ENCODE measurements at places on chromosomes 1 and 21.

- peak; percentile 87 for DNase-seq
Observed at GRCh38 chr1:203202431-203203245, 16.1 kb upstream of the CHI3L1 start.

GRCh38 chr1:236287757-236288619, 6.2 kb upstream of the ERO1B start:
- DNase-seq: no peak

DNA sequence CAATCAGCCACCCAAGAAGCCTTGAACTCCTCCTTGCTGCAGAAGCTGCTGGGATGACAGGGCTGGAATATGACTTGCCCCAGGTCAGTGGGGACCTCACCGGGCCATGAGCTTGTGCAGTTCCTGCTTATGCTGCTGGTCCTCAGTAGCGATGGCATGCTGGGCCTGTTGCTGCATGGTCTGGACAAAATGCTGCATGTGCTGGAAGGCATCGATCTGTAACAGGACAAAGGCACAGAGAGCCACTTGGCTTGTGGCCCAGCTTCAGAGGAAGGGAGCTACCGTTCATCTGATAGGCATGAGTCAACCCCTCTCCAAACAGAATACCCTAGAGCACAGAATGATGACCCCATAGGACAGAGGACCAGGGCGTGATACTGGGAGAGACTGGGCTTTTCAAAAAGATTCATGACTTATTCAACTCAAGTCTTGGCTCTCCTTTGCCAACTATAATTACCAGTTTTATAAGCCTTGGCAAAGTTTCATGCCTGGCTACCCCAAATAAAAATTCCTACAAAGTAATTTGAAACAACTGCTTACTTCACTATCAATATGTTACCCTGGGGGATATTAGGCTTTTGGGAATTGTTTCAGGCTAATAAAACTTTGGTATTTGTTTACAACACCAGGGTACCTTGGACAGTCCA, 34.7 kb upstream of the EXOSC10 start:
- no peak for DNase-seq

DNA sequence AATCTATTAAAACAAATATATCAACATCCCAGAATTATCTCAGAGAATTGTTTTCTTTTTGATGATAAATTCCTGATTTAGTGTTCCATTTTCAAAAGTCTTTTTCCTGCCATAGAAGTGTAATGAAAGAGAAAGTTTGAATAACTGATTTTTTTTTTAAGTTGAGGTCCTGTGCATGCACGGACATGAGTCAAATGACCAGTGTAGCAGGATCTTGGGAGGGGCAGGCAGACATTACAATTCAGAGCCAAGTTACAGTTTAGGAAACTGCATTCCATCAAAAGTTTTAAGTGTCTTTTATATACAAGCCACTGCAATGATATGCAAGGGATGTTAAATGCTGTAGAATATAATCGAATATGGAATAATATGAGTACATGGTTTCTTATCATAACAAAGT, 227.5 kb downstream of the HMCN1 start:
- peak; percentile 36 for DNase-seq

DNA sequence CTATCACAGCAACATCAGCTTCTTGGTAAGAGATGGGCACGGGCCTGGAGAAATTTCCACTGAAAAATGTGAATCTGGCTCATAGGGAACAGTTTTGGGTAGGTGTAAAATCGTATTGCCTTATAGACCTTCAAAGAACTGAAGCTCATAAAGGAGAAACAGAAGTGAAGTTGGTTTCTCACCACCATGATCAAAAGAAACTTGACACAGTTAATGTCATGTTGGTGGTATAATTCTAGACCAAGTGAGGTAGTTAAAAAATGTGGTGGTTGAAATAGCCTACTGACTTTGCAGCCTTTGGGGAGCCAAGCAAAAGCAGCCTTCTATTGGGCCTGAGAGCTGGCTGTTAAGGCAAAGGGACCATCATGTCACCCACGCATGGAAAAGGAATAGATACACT, 8.9 kb downstream of the CD1D start:
- DNase-seq: no peak

GRCh38 chr1:108601708-108602410, 42.0 kb downstream of the EEIG2 start:
- no peak for DNase-seq

DNA sequence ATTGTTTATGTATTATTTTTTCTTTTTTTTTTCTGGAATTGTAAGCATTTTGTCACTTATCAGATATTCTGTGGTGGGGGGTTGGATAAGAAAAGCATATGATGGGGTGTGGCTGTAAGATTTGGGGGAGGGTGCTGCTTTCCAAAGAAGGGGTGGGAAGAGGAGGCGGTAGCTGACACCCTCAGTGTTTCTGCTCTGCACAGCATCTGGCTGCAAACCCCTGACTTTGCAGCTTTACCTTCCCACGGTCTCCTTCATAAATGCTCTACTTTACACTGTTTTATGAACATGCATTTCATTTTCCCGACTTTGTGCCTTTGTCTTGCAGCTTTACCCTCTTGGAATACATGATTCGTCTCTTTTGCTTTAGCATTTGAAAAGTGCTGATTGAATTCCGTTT, 7.6 kb downstream of the FMN2 start:
- no peak for DNase-seq

- no peak for DNase-seq
Observed at GRCh38 chr1:87648323-87649119, 319.8 kb downstream of the LMO4 start.

DNA sequence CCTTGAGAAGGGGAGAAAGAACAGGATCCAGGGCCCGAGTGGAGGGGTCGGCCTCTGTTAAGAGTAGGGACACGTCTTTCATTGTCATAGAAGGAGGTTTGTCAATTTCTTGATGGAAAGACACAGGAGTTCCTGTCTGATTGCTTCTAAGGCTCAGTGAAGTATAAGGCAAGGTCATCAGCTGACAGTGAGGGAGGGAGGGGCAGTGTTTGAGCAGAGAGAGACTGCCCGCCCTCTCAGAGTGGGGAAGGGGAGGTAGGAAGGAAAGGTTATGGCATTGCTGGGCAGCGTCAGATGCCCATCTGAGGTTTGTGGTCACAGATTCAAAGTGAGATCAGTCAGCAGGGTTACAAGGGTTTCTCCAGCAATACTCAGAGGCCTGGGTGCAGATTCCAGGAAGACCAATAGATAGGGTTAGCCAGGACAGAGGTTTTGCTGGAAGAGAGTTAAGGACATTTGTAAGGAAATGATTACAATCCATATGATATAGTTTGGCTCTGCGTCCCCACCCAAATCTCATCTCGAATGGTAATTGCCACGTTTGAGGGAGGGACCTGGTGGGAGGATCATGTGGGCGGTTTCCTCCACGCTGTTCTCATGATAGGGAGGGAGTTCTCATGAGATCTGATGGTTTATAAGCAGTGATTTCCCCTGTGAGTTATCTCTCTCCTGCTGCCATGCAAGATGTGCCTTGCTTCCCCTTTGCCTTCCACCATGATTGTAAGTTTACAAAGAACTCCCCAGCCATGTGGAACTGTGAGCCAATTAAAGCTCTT, 127.2 kb upstream of the GJB5 start:
- no peak for DNase-seq

- DNase-seq: no peak
Observed at GRCh38 chr1:63414691-63415365, 47.4 kb downstream of the ALG6 start.

- DNase-seq: peak; percentile 27
Observed at GRCh38 chr1:70142075-70142474, 63.3 kb downstream of the LRRC40 start.

GRCh38 chr1:12447849-12448312, 170.1 kb downstream of the DHRS3 start:
- DNase-seq: no peak

- no peak for DNase-seq
Observed at GRCh38 chr1:167258858-167259257, 38.2 kb downstream of the POU2F1 start.

DNA sequence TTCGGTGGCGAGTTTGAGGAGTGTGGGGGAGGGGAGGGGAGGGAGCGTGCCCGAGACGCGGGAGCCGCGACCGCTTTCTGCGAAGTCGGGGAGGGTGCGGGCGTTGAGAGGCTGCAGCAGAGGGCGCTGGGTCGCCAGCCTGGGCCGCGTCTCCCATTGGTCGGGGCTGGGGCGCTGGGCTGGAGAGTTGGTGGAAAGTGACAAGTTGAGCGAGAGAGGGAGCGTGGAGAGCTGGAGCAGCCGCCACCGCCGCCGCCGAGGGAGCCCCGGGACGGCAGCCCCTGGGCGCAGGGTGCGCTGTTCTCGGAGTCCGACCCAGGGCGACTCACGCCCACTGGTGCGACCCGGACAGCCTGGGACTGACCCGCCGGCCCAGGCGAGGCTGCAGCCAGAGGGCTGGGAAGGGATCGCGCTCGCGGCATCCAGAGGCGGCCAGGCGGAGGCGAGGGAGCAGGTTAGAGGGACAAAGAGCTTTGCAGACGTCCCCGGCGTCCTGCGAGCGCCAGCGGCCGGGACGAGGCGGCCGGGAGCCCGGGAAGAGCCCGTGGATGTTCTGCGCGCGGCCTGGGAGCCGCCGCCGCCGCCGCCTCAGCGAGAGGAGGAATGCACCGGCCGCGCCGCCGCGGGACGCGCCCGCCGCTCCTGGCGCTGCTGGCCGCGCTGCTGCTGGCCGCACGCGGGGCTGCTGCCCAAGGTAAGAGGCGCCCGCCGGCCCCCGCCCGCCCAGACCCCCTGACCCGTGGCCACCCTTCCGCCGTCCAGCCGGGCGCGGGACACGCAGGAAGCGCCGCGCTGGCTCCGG, at the start of gene ROR1:
TSS of gene ROR1 (plus strand) at position 203 of the 802 bp plus-strand sequence.
- DNase-seq: peak; percentile 94

DNA sequence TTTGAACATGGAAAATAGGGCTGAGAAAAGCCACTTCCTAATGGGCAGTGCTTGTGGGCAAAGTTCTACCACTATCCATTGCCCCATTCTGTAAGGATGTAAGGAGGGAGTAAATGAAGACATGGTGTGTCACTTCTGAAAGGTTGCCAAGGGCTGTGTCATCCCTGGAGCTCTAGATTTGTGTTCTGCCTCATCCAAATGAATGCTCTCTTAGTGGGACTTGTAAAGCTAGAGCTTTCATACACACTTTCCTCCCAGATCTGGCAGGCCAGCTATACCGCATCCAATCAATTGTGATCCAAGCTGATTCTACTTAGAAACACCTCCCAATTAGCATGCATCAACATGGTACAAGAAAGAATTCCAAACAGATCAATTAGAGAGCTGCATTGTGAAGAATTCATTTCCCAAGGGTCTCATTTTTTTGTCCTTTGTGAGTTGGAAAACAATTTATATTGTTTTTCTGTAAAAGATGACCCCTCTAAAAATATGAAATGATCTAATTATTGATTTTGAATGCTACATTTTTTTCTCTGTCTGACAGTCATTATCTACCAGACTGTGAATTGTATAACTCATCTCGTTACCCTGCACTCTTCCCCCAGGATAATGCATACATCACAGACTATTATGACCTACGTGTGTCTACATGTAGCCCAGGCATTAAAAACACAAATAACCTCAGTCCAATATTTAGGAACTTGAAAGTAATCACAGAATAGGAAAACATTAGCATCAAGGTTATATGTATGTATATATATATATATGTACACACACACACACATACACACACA, 117.1 kb upstream of the DUSP10 start:
- DNase-seq: peak; percentile 79

GRCh38 chr1:189496768-189497167, 980.9 kb downstream of the BRINP3 start:
- DNase-seq: no peak

DNA sequence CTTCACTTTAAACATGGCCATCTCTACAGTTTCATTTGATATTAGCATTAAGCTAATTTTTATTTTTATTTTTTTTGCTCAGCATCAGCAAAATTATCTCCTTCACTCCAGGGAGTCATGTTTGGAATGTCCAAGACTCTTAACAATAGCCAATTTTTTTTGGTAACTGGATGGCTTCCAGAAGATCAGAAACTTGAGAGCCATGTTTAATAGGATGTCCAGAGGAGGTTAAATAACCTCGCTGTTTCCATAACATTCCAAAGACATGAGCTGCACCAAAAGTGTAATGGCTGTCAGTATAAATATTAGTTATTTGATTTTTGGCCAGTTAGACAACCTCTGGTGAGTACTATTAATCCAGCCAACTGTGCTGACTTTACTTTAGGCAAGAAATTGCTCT, 80.7 kb downstream of the DNTTIP2 start:
- DNase-seq: peak; percentile 37

- no peak for DNase-seq
Observed at GRCh38 chr1:236686815-236687160, 489 bp downstream of the ACTN2 start.

GRCh38 chr1:192445839-192446489, 129.2 kb downstream of the RGS21 start:
- DNase-seq: no peak

DNA sequence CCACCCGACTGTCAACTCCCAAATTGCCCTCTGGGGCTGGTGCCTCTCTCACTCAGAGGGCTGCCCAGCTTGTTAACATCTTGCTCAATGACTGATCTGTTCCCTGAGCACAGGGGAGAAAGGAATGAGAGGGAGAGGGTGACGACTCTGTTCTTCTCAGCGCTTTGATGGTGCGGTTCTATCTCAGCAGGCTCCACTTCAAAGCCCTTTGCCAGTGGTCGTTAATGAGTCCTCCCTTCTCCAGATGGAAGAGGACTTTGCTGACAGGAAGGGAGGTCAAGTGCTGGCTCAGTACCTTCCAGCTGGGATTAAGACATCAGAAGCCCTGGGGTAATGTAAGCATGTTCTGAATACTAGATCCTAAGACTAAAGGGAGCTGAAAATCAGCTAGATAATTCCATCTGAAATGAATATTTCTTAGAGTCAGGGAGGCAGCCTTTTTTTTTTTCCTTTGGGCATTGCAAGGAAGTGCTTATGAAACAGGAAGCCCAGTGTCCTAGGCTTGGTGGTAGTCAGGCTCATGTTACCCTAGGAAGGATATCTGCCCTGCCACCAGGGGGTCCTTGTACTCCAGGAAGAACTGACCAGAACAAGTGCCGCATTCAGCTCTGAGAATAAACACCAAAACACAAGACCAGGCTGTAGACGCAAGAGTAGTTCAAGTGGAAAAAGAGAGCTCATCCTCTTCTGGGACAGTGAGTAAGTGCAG, 4.7 kb downstream of the FMOD start:
- no peak for DNase-seq

DNA sequence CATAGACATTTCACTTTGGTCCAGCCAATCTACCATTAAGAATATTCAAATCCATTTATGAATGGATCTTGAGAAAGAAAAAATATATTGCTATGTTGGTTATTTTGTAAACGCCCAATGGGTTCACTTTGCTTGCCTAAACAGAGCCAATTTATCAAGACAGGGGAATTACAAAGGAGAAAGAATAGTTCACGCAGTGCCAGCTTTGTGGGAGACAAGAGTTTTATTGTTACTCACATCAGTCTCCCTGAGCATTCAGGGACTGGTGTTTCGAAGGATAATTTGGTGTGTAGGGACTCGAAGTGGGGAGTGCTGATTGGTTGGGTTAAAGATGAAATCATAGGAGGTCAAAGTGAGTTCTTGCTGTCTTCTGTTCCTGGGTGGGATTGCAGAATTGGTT, 135.3 kb downstream of the GABPA start:
- DNase-seq: no peak

GRCh38 chr21:16768096-16768495, 744.7 kb upstream of the CXADR start:
- DNase-seq: no peak
